SJSA1 (cell line): ENCODE measurements at places on chromosomes 7 and 10. TPM values are rescaled to one million over a fixed set of nuclear protein-coding genes. Genes with fewer than 3 reads are reported as not detected.

EPO gene
- total RNA-seq, result not detected in 2 replicates

GRCh38 chr10:62817121-62817765 lies 1.1 kb upstream of the EGR2 start:
- no peak for DNase-seq
- H3K27ac ChIP-seq, result no peak overlapping the region
- no peaks in the 10 kb centered on the region for H3K36me3 ChIP-seq
- peaks cover 47% of the 10 kb centered on the region for H3K27me3 ChIP-seq

DNA sequence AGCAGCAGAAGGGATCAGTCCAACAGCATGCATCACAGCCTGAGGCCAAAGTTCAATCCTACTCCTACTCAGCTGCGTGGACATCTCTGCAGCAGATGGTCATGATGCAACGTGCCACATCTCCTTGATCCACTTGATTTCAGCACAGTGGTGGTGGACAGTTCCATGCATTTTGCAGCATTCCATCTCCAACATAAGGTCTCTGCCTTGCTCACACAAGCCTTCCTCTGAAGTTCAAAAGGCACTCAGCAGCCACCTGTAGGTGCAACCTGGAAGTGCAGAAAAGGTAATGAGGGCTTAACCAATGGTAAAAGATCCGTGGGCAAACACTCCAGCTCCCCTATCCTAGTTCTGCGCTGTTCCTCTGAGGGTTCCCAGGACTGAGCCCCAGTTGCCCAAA lies 57.5 kb upstream of the CHCHD3 start:
- H3K4me3 ChIP-seq, result no peak overlapping the region
- H3K27me3 ChIP-seq, result no peaks in the 10 kb centered on the region

- H3K27ac ChIP-seq, result no peak overlapping the region
- H3K36me3 ChIP-seq, result no peaks in the 10 kb centered on the region
- no peak for DNase-seq
- no peaks in the 10 kb centered on the region for H3K4me1 ChIP-seq
Measured at GRCh38 chr7:122433765-122434164, 129.2 kb upstream of the FEZF1 start.

DNA sequence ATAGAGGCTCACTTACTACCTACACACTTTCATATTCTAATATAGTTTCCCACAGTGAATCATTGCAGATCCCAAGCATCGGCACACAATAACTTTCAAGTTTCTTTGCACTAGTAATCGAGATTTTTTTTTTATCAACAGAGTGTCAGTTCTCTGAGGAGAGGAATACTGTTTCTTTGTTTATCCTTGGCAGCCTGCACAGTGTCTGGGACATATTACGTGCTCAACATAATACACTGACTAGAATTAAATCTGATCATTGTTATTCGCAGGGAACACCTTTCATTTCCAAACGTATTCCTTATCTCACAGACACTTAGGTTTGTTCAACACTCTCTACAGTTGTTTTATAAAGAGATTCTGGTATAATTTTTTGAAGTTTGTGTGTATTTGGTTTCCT lies 95.3 kb downstream of the CACNA2D1 start:
- no peaks in the 10 kb centered on the region for H3K27me3 ChIP-seq
- H3K27ac ChIP-seq, result no peak overlapping the region
- no peak overlapping the region for H3K4me3 ChIP-seq

DNA sequence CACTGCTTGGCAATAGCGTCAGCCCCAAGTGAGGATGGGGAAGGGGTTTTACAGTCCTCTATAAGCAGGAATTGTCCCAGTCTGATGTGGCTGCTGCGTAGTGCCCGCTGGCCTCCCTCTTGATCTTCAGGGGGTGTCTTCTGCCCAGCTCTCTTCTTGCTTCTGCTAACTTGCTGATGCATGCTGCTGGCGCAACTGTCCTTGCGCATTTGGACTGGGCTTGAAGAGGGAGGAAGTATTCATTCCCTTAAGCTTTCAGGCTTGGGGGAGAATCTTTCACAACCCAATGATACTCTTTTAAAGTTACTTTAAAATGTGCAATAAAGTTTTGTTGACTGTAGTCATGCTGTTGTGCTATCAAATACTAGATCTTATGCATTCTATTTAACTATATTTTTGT lies 10.3 kb downstream of the GALNT11 start:
- H3K4me1 ChIP-seq, result no peaks in the 10 kb centered on the region
- no peaks in the 10 kb centered on the region for H3K36me3 ChIP-seq
- DNase-seq, result no peak
- H3K27me3 ChIP-seq, result no peaks in the 10 kb centered on the region
- H3K27ac ChIP-seq, result no peak overlapping the region

H2BK1 gene
- not detected in 2 replicates for total RNA-seq

GRCh38 chr10:24574578-24575155 lies 149.0 kb downstream of the ARHGAP21 start:
- H3K27ac ChIP-seq, result no peak overlapping the region
- no peaks in the 10 kb centered on the region for H3K36me3 ChIP-seq
- H3K27me3 ChIP-seq, result 0 out of 2 replicates have a peak, but pooled peaks cover 2% of the 10 kb centered on the region

HDAC9 gene
- 63.3 and 79.1 TPM in 2 replicates for total RNA-seq

CALML5 gene
- total RNA-seq, result not detected in 2 replicates

DNA sequence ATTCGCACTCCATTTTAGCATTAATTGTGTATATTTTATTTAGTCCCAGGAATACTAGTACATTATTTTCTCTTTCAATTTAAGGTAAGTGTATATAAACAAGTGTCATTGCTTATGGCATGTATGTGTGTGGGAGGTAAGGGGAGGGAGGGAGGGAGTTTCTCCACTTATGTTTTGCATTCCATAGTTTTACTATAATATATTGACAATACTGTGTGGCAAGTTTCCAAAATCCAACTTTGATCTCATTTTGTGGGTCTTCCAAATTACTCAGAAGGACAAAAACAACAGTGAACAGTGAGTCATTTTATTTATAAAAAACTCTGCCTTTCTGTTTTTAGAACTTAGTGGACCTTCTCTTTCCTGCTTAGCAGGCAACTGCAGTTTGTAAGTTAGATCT lies 102.3 kb upstream of the SEMA3E start:
- no peak overlapping the region for H3K4me3 ChIP-seq
- H3K27ac ChIP-seq, result no peak overlapping the region
- H3K27me3 ChIP-seq, result no peaks in the 10 kb centered on the region
- DNase-seq, result no peak
- no peaks in the 10 kb centered on the region for H3K4me1 ChIP-seq

DNA sequence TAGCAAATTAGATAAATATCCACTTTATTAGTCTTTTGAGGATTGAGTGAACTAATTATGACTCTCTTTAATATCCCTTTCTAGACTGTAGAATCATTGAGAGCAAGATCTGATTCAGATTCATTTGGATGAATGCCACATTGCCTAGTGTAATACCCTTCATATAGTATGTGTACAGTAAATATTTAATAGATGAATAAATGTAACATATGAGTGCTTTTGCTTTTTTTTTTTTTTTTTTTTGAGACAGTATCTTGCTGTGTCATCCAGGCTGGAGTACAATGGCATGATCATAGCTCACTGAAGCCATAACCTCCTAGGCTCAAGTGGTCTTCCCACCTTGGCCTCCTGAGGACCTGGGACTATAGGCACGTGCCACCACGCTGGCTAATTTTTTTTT lies 14.8 kb downstream of the SAMD8 start:
- H3K4me3 ChIP-seq, result no peak overlapping the region
- no peak overlapping the region for H3K27ac ChIP-seq
- no peaks in the 10 kb centered on the region for H3K4me1 ChIP-seq
- no peak for DNase-seq
- H3K36me3 ChIP-seq, result peaks cover 9% of the 10 kb centered on the region

TMEM270 gene
- not detected in 2 replicates for total RNA-seq

VSTM2A gene
- total RNA-seq, result not detected in 2 replicates

- no peak overlapping the region for H3K4me3 ChIP-seq
- no peak for DNase-seq
- peaks cover 31% of the 10 kb centered on the region for H3K27me3 ChIP-seq
- no peaks in the 10 kb centered on the region for H3K36me3 ChIP-seq
- H3K27ac ChIP-seq, result no peak overlapping the region
Measured at GRCh38 chr7:159142730-159143129, 1.9 kb downstream of the VIPR2 start.

DNA sequence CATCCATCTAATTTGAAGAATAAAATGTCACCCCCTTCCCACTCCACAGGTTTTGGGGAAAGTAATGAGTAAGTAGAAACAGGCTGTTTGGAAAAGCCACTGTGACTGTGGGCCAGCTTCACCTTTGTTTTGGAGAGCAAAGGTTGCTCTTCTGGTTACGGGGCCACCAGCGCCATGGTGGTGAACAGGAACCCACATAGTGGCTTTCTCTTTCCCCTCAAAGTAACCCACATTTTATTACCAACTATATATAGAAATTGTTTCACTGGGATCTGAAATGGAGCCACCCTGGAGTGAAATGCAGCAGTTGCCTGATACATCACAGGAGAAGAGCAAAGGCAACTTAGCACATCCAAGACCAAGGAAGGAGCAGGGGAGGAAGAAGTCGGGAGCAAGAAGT lies 112.3 kb upstream of the EFCAB10 start:
- H3K4me3 ChIP-seq, result no peak overlapping the region
- no peak overlapping the region for H3K27ac ChIP-seq
- no peak for DNase-seq
- H3K36me3 ChIP-seq, result no peaks in the 10 kb centered on the region

GRCh38 chr7:25933921-25934320 lies 218.1 kb upstream of the NFE2L3 start:
- no peaks in the 10 kb centered on the region for H3K4me1 ChIP-seq
- H3K27ac ChIP-seq, result no peak overlapping the region
- no peak for DNase-seq
- no peaks in the 10 kb centered on the region for H3K36me3 ChIP-seq
- no peak overlapping the region for H3K4me3 ChIP-seq
- H3K27me3 ChIP-seq, result no peaks in the 10 kb centered on the region

DNA sequence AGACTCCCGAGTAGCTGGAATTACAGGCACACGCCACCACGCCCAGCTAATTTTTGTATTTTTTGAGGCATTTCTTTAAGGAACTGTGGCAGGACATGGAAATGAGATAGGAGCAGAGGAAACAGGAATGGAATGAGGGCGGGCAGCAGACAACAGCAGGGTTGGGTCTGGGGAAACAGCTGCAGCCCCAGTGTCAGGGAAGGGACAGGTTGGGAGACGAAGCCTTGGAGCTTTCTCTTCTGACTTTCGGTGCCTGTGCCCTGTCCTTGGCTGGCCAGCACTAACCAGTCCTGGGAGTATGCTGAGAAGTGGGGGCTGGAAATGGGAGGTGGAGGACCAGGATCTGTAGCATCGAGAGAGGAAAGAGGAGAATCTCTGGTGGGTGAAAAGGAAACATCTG lies 47.4 kb downstream of the ATOH7 start:
- DNase-seq, result no peak
- H3K4me1 ChIP-seq, result no peaks in the 10 kb centered on the region
- no peaks in the 10 kb centered on the region for H3K27me3 ChIP-seq
- H3K27ac ChIP-seq, result no peak overlapping the region
- H3K36me3 ChIP-seq, result no peaks in the 10 kb centered on the region

POLR2J2 gene
- total RNA-seq, result 1.3 and 1.4 TPM in 2 replicates
